Bronchial smooth muscle cell (primary cell): ENCODE measurements at places on chromosomes 7 and 10. TPM values are rescaled to one million over a fixed set of nuclear protein-coding genes. Genes with fewer than 3 reads are reported as not detected.

The GLI3 gene
- total RNA-seq: 4.9 and 6.4 TPM in 2 replicates

The GDF10 gene
- 7.7 and 152 TPM in 2 replicates for total RNA-seq

The NEURL1 gene
- 0.16 and 0.17 TPM in 2 replicates for total RNA-seq

The GALNT17 gene
- total RNA-seq: not detected in 2 replicates

The LBX1 gene
- under 0.01 TPM in 1 of 2 replicates, not detected in the other for total RNA-seq
